ENCODE measurements at places on chromosomes 13 and 19.

DNA sequence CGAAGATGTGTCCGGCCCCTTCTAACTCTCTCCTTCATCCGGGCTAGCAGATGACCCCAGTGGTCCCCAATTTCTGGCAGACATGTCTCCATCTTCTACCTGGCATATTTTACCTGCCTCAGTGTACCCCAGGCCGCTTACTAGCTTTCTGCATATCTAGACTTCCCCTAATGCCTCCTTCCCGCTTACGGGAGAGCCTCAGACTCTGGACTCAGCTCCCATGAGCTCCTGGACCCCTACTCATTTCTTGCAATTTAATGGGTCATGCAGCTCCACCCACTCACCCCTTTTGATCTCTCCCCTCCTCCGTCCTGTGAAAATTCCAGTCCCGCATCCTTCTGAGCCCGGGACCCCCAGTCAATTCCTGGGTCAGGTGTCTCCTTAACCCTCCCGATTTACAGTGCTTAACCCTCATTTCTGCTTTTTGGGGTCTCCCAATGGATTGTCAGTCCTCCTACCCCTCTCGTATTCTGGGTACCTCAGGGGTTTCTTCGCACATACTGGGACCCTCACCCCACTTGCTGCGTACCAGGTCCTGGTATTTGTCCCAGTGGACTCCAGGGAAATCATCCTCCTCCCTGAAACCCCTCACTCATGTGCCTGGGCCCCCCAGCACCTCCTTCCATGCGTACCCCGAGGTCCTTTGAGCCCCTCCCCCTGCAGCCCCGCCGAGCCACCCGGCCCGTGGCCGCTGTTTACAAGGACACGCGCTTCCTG, 500 bp upstream of the JUNB start:
- DNase-seq, result no peak

- DNase-seq, result no peak
These were observed 853.4 kb upstream of the SPRY2 start for GRCh38 chr13:81194362-81194761.

- no peak for DNase-seq
These were observed 9.5 kb downstream of the SEMA6B start for GRCh38 chr19:4550018-4550417.

DNA sequence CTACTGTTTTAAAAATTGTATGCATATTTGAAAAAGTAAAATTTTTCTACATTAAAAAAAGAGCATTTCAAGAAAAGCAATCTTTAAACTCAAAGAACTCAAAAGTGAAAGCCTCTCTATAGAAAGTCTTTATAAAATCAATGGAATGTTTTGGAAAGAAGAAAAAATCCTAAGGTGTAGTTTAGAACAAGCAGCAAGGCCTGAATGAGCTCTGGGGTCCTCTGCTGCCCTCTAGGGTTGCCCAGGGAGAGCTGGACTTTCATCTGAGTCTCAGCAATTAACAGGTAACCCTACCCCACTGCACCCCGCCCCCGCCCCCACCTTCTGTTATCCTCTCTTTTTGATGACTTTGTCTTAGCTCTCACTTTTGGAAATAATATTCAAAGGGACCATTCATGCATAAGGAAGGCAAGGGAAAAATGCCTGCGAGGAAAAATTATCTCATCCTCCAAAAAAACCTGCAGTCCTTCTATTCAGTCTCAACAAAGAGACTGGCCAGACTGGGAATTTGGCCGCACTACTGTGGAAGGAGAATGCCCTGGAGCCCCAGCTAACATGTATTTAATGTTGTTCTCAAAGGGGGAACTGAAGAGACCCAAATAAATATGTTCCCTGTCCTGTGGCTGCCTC, 24.1 kb downstream of the SLC25A30 start:
- DNase-seq, result no peak

DNA sequence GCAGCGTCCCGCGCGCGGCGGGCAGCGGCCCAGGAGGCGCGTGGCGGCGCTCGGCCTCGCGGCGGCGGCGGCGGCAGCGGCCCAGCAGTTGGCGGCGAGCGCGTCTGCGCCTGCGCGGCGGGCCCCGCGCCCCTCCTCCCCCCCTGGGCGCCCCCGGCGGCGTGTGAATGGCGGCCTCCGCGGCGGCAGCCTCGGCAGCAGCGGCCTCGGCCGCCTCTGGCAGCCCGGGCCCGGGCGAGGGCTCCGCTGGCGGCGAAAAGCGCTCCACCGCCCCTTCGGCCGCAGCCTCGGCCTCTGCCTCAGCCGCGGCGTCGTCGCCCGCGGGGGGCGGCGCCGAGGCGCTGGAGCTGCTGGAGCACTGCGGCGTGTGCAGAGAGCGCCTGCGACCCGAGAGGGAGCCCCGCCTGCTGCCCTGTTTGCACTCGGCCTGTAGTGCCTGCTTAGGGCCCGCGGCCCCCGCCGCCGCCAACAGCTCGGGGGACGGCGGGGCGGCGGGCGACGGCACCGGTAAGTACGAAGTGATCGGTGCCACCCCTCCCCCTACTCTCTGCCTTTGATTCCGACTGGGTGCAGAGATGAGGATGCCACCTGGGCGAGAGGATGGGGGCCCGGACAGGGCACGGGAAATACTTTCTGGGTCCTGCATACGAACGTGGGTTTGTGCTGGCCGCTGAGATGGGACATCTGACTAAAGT, 874 bp downstream of the TRIM28 start:
- DNase-seq, result peak; percentile 69

DNA sequence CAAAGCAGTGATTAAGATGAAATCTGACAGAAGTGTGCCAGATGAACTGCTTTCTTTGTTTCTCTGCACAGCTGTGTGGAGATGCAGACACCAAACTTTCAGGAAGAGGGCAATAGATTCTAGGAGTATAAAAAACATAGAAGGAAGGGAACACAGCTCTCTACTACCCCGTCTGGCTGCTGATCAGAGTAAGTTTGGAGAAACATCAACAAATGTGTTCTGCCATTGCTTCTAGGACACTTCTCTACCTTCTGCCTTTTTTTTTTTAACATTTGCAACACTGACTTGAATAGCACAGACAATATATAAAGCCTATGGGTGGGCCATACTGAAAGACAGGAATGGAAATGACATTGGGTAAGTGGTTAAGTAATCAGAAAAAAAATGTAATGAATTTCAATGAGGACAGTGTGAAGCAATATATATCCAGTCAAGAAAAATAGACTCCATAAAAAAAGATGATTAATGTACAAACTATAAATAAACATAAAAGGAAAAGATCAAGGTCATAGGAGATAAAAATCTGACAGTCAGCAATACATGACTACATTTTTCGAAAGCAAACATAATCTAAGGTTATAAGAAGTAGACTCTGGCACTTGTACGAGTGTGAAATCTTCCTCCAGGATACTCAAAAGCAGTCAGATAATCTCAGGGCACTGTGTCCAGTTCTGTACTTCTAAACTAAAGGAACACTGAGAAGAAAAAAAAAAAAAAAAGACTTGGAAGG, 21.4 kb downstream of the NUFIP1 start:
- no peak for DNase-seq

DNA sequence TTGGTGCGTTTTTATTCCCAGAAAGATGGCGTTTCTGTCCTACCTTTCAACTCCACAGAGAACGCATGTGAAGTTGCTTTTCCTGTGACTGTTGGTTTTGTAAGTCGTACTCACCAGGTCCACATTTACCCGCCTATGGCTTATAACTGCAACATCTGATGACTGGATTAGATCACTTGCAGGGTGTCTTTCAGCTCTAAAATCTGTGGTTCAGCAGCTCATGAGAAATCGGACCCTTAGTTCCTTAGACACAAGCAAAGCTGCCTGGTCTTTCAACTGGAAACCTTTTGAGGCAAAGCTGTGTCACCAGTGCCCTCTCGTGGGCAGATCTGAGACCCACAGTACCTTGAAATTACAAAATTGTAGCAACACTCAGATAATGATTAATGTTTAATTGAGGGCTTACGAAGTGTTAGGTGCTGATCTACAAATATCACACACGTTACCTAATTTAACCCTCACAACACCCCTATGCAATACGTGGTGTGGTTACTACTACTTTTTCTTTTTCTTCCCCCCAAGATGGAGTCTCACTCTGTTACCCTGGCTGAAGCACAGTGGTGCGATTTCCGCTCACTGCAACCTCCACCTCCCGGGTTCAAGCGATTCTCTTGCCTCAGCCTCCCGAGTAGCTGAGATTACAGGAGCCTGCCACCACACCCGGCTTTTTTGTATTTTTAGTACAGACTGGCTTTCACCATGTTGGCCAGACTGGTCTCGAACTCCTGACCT, 65.4 kb downstream of the RUBCNL start:
- peak; percentile 56 for DNase-seq

DNA sequence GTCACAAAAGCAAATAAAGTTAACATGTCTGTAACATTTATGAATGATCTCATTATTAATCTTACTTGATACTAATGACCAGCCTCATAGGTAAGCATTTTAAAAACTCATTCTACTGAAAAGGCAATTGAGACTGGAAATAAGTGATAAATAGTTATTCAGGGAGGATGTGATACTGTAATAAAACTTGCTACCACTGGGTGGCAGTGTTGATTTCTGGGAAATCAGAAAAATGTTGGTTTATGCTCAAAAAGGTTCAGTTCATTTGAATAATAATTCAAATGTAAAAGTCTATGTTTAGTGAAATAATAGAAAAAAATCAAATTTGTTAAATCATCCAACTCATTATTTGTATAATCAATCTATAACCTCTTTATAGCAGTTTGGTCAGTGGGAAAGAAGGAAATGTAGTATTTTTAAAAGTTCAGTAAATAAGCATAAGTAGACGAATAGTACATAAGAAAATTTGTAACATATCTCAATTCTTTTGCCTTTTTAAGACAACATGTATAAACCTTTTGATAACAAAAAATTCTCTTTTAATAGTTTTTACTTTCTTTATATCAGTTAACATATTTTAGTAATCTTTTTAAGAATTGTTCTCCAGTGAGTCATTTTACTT, 9.6 kb downstream of the ABHD13 start:
- no peak for DNase-seq

- DNase-seq, result no peak
These were observed 7.6 kb upstream of the IPO5 start for GRCh38 chr13:97945792-97946419.

DNA sequence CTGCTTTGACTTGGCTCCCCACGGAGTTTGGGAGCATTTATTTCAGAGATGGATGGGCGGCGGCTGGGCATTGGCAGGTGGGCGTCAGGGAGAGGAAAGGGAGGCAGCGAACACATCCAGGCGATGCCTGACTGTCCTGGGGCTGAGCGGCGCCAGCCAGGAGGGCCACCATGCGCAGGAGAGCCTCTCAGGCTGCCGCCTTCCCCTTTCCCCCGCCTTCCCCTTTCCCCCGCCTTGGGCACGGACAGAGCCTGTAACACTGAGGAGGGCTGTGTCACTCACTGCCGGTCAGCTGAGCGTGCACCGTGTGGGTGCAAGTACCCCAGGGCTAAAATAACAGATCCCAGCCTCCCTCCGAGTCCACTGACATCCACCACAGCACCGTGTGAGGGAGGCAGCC, 11.4 kb downstream of the MCF2L start:
- DNase-seq, result no peak

DNA sequence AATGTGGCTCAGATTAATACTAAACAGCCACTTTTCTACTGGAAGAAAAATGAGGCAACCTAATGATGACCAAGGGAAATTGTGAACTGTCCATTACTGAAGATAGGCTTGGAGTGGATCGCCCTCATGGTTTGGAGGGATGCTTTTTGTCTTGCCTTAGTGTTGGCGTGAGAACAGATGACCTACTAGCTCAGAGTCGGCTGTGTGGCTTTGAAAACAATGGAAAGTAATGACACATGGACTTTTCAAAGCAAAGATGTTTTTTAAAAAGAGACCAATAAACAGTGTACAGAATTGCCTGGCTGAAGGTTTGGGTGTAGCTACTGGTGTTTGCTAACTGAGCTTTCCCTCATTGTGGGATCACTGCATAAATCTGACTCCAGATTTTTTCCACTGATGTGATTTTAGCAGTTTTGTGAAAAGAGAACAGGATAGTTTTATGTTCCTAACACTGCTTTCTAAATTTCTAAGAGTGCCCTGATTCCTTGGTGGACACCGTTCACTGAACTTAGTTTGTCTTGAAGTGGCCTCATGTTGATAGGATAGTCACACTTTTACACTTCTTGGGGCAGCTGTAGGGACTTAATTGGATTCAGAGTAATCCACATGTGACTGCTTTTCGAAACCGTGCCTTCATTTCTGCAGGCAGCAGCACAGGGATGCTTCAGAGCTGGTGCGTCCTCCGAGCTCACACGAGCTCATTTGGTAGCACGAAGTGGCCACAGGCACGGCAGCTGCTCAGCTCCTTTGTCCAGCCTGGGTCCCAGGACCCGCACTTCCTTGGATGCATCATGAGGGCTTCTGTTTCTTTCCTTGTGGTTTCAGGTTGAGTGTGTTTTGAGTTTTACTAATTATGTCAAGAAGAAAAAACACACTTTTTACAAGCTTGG, 4.3 kb downstream of the CEBPG start:
- DNase-seq, result no peak

- no peak for DNase-seq
These were observed 62.6 kb downstream of the DCLK1 start for GRCh38 chr13:36068566-36068965.

DNA sequence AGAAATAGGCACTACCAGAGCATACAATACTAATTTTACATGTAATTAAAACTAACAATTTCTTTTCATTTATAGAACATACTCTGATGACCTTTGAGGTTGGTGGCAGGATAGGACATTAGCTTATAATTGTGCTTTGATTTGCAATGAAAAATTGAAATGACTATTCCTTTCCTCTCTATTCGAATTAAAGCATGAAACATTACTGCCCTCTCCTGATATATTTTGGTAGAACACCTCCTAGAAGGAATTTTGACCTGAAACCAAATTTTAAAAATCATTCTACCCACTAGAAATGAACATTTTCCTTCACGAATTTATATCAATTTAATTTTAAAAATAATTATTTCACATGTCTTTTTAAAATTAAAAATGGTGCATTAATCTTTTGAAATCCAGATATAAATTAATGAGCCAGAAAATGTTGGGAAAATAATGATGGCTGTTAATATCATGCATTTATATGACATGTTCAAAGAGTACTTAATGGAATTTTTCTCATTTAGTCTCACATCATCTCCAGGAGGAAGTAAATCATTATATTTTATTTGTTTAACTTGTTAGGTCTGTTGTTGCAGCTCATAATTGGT, 556.3 kb upstream of the ARGLU1 start:
- DNase-seq, result no peak

DNA sequence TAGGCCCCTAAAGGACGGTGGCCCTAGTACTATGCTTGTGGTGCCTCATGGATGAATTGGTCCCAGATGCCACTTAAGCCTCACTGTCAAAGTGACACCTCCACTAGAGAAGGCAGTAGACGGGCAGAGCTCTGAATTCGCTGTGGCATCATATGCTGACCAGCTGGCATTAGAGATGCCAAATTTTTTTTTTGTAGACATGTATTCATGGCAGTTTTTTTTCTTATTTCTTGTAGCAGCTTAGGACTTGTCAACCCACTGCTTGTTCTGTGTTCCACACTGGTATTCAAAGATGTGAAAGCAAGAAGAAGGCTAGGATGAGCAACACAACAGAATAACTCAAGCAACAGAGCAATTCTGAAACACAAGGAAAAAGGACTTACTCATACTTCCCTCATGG, 212.5 kb downstream of the DLEU7 start:
- DNase-seq, result no peak

GRCh38 chr19:31355665-31356289, 6.5 kb upstream of the TSHZ3 start:
- no peak for DNase-seq

Measured in T follicular helper cell (primary cell).